ENCODE measurements at places on chromosomes 1 and 21.

GRCh38 chr1:215569986-215570824 is 3.1 kb downstream of the KCTD3 start:
- DNase-seq, result no peak

DNA sequence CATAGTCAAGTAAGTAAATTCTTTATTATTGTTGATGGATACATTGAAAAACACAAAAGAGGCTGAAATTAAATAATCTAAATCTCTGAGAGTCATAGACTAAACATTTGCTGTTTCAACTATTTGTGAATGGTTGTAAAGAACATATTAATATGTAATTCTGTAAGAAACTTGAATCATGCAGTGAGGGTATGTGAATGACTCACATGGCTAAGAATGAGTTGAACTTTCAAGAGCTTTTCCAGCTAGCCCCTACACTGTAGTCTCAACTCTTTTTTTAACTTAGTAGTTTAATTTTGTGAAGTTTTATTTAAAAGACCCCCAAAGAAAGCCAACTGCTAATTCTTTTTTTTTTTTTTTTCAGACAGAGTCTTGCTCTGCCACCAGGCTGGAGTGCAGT is 588.1 kb downstream of the DPYD start:
- DNase-seq, result peak; percentile 85

- peak; percentile 59 for DNase-seq
Observed at GRCh38 chr1:151024540-151025146, 11.7 kb upstream of the BNIPL start.

DNA sequence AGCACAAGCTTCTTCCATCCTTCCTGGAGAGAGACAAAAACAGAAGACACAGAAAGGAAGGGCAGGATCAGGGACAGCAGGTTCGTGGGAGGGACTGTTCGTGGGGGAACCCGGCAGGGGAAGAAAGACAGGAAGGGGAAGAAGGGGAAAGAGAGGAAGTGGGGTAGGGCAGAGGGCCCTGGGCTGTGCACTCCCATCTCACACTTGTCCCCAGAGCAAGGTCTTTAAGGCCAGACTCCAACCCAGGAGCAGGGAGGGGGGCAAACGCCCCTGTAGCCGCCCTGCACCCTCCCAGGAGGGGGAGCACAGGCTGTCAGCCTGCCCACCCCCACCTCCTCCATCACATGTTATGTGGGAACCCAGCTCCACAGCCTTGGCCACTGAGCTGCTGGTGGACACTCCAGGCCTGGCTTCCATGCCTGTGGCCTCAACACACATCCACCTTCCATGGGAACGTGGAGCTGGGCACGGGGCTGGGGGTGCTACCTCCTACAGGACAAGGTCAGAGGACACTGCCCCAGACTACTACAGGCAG is 9.3 kb downstream of the SLC19A1 start:
- DNase-seq, result no peak

GRCh38 chr1:169326261-169326955 is 41.2 kb downstream of the NME7 start:
- no peak for DNase-seq

DNA sequence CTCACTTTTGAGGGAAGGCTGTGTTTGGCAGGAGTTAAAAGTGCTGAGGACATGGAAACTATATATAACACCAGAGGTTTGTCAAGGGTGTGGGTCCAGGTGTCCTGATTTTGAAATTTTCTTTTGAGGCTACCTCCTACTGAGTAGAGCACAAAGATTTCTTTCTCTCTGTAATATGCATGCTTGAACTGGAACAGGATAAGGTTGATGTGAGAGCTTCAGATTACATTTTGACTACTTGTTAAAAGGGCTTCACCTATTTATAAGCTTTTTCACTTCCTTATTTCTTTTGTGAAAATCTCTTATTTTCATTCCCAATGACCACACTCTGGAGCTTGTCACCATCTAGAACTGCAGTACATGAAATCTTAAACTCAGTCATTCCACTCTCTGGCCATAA is 59.8 kb upstream of the PLA2G4A start:
- no peak for DNase-seq

DNA sequence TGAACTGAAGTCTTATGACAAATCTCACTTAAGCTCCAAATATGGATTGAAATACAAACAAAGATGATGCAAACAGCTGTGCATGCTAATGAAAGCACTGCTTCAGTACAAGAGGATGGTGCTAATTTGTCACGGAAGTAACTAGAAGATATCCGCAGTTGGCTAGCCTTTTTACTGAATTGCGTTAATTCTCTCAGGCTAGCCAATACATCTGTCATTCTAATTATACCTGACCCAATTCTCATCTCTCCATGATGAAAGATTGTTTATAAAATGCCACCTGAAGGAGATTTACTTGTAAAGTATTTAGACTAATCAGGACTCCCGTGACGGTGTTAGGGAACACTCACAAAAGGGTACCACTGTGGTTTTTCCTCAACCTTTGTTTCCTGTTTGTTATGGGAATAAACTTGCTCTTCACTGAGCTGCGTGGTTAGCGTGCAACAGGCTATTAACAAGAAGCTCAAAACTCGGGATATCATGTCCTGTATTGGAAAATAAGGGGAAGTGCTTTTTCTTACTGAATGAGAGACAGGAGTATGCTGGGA is 162.5 kb downstream of the APP start:
- DNase-seq, result no peak

DNA sequence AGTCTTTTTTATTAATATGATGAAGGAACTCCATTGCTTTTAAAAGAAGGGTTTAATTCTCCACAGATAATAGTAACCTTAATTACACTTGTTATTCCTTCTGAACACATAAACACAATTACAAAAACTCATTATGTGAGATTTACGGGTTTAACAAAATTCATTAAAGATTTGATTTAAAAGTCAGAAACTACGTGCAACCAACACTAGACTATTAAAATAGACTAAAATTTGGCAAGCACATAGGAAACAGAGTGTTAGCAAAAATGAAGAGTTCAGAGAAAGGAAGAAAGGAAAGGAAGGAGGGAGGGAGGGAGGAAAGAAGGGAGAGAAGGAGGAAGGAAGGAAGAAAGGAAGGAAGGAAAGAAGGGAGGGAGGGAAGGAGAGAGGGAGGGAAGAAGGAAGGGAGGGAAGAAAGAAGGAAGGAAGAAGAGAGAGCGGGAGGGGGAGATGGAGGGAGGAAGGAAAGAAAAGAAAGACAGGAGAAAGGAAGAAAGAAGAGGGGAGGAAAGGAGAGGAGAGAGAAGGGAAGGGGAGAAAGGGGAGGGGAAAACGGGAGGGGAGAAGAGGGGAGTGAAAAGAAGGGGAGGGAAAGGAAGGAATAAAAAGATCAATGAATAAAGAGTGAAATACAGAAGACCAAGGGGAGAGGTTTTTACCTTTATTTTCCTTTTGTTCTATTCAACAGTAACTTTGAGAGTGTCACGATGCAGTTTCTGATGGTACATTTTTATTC is 123.4 kb upstream of the LYPLAL1 start:
- no peak for DNase-seq

DNA sequence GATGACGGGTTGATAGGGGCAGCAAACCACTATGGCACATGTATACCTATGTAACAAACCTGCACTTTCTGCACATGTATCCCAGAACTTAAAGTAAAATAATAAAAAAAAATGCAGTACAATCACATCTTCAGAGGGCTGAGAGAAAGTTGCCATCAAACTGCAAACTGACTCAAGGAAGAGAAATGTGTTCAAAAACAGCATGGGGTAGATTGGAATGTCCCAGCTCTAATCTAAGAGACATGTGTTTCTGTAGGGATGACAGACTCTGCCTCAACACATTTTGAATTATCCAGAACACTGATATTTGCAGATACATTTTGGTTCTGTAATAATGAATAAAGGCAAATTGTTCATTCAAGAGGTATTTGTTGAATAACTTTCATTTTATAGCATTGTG is 171.2 kb upstream of the RUNX1 start:
- peak; percentile 60 for DNase-seq

Data from fibroblast of upper back skin (primary cell).